ENCODE measurements at places on chromosomes 2 and 18.

DNA sequence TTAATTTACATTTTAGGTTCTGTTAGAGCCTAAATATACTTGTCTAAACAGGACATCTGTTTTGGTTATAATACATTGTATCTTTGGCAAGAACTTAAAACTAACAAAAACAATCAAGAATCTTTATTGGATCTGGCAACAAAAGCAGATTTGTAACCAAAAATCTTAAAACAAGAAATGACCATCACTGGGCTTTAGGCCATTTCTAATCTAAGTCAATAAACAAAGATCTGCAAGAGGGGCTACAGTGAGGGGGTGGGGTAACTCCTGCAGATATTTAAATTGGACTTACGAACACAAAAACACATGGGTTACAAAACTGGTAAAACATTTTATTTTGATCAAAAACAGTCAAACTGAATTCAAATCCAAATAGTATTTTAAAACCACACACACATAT is 77.3 kb downstream of the SRBD1 start:
- DNase-seq = no peak

DNA sequence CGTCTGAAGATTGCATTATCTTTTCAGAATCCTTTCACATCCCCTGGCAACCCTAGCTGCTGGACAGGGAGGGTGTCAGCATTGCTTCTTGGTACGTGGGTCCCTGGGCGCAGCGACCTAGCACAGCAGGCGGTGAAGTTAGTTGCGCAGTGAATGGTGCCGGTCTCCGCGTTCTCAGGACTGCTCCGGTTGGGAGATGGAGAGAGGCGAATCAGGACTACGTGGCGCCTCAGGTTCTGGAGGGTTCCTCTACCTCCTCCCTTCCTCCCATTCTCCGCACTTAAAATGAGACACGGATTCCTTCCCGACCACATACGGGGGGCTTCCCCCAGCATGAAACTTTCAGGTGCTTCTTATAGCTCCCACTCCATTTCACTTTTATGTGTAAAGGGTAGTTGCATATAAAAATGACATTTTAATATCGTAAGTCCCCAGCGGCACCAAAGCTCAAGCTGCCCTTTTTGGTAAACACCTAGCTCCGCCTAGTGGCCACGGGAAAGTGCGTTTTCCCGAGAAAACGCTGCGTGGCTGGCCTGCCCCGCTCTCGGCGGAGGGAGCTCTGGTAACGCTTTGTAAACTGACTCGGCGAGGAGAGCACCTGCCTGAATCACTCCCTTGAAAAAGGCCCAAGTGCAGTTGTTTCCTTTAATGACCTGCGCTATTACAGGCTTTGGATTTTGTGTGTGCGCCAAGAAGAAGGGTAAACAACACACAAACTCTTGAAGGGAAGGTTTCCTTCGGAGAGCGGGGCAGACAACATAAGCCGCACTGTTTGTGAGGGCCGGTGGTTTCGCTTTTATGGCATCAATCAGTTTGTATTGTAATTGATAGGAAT is 32.9 kb upstream of the INHBB start:
- DNase-seq = peak; percentile 68

DNA sequence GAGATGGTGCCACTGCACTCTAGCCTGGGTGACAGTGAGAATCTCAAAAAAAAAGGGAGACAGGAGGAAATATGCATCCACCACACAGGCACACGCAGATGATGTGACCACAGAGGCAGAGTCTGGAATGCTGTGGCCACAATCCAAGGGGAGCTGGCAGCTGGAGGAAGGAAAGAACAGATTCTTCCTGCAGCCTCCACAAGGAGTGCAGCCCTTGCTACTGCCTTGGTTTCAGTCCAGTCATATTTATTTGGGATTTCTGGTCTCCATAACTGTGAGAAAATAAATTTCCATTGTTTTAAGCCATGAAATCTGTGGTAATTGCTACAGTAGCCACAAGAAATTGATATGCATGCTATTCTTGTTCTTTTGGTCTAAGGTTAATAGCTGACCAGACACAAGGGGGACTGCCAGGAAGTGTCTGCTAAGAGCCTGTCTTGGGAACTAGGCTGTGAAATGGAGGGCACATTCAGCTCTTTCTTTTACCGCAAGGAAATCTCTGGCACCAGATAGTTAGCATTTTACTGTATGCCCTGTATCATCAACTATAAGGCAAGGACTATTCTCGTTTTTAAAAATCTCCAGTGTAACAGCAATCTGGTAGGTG is 133.1 kb upstream of the SEC11C start:
- DNase-seq = no peak

DNA sequence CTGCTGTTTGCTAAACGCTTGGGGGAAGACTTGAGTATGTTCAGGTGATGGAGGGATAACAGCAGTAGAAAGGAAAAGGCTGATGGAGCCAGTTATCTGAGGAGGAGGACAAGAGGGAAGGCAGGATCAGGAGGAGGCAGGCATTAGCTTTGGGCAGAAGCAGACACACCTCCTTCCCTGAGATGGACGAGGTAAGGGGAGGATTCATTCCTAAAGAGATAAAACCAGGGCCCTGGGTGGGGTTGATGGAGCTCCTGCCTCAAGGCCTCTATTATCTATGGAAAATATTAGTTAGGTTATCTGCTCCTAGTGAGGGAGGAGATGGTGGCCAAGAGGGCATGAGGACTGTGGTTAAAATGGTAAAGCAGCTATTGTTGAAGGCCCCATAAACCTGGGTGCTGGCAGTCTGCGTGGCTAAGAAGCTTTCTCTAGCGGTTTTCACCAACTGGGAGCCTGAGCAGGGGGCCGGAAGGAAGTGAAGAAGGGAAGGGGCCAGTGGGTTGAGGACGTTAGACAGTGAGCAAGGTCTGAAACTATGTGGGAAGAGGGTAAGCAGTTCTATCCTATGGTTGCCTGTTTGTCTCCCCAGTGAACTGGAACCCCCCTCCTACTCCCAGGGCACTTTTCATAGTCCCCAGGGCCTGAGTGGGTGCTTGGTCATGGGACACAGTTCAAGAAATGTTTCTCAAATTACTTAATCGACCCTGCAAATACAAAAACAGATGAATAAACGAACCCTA is 56.6 kb upstream of the HK2 start:
- no peak for DNase-seq

- DNase-seq = no peak
These were observed 125.9 kb upstream of the SLC1A4 start for GRCh38 chr2:64863097-64863820.

DNA sequence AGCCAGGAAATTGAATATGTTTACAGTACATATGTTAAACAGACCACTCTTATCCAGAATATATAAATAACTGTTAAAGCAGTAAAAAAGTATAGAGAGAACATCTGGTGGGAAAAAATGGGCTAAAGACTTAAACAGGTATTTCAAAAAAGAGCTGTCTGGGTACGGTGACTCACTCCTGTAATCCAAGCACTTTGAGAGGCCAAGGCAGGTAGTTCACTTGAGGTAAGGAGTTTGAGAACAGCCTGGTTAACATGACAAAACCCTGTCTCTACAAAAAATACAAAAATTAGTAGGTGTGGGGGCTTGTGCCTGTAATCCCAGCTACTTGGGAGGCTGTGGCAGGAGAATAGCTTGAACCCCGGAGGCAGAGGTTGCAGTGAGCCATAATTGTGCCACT is 171.4 kb upstream of the FSIP2 start:
- DNase-seq = no peak

DNA sequence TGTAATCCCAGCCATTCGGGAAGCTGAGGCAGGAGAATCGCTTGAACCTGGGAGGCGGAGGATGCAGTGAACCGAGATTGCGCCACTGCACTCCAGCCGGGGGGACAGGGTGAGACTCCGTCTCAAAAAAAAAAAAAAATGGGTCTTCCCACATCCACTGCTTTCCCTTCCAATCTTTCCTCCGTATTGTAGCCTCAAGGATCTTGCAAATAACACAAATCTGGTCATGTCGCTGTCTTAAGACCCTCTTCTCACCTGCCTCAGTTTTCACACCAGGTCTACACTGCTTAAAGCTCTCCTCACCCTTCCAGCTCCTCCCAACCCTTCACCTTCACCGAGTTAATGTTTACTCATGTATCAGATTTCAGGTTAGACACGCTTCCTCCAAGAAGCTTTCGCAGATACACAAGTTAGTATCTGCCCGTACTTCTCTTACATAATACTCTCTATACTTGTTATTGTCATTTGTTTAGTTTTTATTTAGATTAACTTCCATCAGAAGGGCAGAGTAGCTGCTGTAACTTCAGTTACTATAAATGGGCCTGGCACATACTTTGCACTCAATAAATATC is 1.5 kb downstream of the IER3IP1 start:
- DNase-seq = no peak

- DNase-seq = no peak
These were observed 411.1 kb downstream of the FIGN start for GRCh38 chr2:163324677-163325076.

DNA sequence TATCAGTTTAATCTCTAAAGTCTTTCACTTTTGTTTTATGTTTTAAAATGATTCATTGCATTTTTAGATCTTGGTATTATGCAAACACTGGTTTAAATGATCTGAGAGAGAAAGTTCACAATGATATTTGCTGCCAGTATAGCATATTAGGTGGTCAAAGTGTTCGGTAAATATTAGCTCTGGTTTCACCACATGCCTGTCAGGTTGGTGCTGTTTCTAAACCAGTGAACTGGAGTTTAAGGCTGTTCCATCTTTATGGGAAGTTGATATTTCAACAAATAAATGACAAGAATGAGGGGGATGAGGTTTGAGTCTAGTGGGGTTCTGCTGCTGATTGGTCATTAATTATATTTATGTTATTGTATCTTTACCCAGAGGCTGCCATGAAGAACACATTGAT is 436.4 kb downstream of the DCDC2C start:
- DNase-seq = no peak

GRCh38 chr2:215409331-215410127 is 26.3 kb downstream of the FN1 start:
- no peak for DNase-seq

DNA sequence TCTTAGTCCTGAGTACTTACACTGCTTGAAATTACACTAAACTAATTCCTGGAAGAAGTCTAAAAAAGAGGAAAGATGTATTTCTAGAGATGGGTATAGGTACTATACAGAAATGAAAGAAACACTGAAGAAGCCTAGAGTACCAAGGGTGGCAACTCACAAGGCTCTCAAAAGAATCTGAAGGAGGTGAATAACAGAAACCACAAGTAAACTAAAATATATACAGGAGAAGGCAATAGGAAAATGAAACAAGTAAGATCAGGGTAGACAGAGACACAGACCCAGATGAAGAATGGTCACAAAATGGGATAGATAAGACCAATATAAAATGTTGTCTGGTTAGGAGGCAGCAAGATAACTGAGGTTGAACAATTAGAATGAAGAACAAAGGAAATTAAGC is 59.9 kb downstream of the USP37 start:
- no peak for DNase-seq

GRCh38 chr2:209094221-209094620 is 329.6 kb upstream of the MAP2 start:
- DNase-seq = no peak

DNA sequence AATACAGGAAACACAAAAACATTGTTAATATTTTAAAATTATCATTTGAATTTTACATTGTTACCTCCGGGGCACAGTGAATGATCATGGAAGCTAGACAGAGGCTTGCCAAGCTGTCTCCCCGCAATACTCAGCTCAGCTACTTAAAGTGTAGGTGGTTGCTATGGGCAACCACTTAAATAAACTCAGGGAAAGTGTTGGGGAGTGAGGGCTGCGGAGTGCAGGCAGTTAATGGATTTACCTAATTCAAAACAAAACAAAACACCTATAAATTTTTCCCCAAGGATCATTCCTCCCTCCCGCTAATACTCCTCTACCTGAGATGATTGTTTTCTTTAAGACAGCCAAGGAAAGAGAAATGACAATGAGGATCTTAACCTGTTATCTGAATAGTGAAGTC is 349.5 kb downstream of the TGIF1 start:
- DNase-seq = no peak

DNA sequence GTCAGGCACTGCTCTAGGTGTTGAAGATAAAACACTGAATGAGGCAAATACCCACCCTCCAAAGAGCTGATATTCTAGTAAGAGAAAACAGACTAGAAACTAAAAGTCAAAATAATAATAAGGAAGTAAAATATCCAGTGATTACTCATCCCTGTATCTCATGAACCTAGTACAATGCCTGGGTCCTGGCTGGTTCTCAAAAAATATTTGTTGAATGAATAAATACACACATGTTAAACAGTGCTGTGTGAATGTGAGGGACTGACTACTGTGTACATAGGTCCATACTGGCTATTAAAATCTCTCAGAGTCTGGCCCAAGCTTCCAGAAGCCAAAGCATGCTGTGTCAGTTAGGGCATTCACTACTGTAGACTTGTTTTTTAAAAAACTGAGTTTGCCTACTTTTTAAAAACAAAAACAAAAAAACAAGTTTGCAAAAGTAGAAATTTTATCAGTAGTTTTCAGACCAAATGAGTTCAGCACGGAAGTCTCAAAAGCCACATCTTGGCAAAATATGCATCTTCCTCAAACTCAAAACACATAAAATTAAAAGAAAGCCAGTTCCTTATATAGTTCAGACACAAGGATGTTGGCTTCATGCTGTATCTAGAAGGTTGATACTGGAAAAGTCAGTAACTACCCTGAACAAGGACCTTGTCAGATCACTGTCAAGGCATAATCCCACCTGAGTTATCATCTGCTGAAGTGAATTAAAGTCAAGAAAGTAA is 136.2 kb downstream of the THADA start:
- DNase-seq = no peak
